ENCODE measurements at places on chromosomes 4 and X.

- DNase-seq = no peak
These were observed 71.4 kb downstream of the AREG start for GRCh38 chr4:74516303-74516702.

DNA sequence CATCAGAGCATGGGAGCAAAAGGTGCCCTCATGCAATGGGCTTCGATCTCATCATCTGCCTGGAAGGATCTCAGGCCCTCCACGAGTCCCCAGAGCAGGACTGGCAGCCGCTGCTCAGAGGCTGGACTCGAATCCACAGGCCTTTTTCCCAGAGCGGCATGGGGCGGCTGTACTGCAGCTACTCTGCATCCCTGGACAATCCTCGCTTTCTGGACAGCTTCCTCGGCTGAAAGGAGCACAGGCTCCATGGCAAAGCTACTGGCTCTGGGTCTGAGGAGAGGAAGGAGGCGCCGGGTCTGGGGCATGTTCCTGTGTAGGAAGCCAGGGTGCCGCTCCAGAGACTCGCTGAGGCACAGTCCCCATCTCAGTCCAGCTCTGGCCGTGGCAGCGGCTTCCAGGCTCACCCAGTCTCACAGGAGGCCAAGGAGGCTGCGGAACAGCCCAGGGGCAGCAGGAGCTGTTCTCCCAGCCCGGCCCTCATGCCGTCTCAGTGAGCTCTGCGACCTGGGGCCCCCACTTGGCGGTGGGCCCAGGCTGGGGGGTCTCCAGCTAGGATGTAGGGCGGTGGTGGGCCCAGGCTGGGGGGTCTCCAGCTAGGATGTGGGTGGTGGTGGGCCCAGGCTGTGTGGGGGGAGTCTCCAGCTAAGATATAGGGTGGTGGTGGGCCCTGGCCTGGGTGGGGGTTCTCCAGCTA lies 2.7 kb upstream of the SPON2 start:
- DNase-seq = no peak

DNA sequence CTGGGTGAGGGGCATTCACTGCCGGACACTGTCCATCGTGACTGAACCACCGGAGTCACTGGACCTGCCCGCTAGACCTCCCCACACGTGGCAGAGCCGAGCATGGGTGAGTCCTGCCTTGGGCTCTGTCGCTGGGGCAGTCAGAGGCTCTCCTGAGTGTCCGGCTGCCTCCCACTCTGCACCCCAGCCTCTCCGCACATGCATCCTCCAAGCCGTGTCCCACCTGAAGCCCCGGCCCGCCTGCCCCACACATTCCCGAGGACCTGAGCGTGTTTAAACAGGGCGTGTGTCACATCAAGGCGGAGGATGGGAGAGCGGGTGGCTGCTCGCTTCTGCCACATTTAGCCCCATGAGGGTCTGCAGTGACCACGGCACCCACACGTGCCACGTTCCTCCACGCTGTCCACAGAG lies 4.7 kb downstream of the CPLX1 start:
- DNase-seq = no peak

- peak; percentile 36 for DNase-seq
These were observed 106.0 kb upstream of the PLAC1 start for GRCh38 chrX:134764202-134764785.

DNA sequence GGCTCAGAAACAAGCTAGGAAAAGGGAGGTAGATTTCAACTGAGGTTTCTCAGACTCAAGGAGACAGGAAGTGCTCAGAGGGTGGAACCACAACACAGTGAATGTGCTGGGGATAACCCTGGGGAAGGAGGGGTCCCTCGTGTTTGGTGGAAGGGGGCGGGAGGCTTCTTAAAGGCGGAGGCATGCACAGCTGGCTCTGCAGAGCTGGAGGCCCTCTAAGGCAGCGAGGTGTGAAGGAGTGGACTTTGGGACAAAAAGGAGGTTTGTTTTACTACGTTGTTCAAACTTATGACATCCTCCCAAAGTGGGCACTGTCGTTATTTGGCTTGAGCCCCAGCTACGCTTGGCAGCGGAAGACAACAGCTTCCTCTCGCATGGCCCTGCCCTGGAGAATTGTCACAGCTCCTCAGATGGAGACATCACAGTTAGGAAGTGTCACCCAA lies 21.7 kb upstream of the MTM1 start:
- no peak for DNase-seq

DNA sequence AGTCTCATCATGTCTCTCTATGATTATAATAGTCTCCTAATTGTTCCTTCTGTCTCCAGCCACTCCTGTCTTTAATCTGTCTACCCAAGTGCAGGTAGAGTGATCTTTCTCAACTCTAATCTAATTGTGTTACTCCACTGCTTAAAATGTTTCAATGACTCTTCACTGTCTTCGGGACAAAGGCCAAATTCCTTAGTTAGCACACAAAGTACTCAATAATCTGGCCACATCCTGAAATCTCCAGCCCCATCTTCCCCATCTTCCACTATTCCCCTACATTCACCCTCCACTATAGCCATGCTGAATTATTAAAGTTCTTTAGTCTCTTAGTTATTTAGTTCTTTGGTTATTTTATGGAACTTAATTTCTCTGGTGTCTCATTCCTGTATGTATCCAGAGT lies 353.3 kb downstream of the OPHN1 start:
- no peak for DNase-seq

DNA sequence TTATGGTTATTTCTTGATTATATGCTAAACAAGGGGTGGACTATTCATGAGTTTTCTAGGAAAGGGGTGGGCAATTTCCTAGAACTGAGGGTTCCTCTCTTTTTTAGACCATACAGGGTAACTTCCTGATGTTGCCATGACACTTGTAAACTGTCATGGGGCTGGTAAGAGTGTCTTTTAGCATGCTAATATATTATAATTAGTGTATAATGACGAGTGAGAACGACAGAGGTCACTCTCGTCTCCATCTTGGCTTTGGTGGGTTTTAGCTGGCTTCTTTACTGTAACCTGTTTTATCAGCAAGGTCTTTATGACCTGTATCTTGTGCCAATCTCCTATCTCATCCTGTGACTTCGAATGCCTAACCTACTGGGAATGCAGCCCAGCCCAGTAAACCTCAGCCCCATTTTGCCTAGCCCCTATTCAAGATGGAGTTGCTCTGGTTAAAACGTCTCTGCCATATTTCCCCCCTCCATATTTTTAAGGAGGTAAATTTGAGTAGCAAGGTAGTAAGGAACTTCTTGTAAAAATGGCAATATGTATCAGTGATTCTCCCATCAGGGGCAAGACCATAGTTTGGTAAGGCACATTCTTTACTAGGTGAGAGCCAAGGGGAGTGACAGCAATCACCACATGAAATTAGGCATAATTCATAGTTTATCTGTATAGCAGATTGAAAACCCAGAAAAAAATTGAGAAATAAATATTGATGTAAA lies 2.6 kb downstream of the CXCL2 start:
- DNase-seq = no peak

DNA sequence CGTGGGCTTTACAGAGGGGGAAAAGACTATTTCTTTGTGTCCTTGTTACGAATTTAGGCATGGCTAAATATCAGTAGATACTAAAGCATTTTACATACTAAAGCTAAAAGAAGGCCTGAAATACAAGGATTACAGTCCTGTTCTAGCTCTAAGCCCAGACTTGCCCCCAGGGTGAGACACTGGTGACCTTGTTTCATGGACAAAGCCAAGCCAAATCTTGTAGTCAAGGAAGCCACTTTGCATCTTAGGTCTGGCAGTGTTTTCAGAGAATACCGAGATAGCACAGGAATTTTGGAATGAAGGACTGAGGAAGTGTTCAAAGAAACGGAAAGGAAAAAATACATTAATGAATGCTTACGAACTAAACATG lies 733 bp upstream of the G3BP2 start:
- no peak for DNase-seq

GRCh38 chr4:53490965-53491622 lies 100.2 kb downstream of the LNX1 start:
- DNase-seq = no peak

DNA sequence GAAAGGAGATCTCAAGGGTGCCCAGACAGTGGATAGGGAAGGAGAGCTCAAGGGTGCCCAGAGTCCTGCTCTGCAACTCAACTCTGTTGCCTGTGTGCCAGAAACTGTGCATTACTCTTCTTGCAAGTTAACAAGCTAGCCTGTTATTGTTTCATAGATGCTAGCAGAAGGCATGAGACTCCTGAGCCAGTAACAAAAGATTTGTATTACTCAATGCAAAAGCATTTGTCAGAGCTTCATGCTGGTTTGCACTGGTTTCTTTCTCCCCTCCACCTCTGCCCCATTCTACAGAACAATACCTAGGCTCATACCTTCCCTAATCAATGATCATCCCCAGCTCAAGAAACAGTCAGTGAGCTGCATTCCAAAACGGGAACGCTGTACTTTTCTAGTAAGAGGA lies 124.5 kb upstream of the NEIL3 start:
- DNase-seq = no peak

- no peak for DNase-seq
These were observed 119.6 kb downstream of the GATB start for GRCh38 chr4:151641167-151641566.

DNA sequence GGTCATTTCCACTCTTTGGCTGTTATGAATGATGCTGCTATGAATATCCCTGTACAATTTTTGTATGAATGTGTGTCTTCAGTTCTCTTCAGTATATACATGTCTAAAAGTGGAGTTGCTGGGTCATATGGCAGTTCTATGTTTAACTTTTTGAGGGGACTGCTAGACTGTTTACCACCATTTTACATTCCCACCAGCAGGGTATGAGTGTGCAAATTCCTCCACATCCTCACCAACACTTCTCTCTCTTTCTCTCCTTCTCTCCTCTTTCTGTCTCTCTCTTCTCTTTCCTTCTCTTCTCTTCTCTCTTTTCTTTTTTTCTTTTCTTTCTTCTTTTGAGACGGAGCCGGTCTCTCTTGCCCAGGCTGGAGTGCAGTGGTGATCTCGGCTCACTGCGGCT lies 7.8 kb downstream of the WWC2 start:
- no peak for DNase-seq

GRCh38 chr4:106707776-106708463 lies 328.2 kb downstream of the DKK2 start:
- DNase-seq = no peak

DNA sequence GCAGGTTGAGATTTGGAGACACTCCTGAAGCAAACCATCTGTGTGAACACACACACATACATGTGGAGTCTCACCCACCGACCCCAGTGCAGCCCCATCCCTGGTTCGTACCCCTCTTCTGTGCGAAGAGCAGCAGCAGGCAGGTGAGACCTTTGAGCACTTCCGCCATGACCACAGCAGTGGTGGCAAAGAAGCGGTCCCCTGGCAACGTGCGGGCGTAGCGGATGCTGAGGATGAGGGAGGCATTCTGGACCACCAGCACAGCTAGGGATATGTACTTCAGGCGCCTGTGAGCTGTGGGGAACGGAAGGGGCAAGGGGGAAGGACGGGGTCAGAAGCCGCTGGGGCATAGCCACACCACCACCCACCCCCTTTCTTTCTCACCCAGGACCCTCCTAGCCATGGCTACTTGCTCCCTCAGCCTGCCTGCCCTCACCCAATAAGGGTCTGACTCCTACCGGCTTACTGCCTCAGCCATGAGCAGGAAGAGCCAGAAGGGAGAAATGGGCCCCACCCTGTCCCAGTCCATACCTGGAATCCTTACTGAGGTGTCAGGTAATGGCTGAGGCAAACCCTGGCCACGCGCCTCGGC lies 1.6 kb downstream of the SLC35A2 start:
- no peak for DNase-seq

- DNase-seq = no peak
These were observed 502.7 kb upstream of the SMIM31 start for GRCh38 chr4:164251257-164251656.

DNA sequence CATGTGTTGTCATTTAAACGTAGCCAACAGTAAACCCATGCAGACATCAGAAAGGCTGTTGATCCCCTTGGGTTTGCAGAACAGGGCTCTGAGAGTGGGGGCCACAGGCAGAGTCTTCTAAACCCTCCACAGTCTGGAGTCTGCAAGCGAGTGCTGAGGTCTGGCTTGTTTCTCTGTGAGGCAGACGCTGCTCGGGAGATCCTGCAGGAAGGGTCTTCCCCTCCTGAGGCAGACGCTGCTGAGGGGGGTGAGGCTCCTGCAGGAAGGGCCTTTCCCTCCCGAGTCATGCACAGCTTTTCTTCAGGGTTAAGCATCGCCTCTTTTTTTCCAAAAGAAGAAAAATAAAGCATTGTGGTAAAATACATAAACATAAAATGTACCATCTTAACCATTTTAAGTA lies 17.1 kb upstream of the PDE6B start:
- DNase-seq = no peak

DNA sequence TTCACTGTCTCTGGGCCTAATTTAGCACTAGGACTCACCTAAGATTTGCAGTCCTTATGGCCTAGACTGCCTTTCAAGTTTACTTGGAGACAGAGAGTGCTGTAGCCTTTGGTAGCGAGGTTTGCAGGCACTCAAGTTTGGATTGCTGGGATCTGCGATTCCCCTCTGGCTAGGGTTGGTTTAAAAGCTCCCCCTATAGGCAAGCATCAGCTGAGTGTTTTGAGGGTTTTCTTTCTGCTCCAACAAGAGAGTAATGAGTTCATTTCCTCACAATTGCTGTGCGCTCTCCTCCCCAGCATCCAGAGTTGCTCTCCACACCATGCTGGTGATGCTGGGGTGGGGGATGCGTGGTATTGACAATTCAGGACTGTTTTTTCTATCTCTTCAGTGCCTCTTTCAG lies 206.9 kb downstream of the GLUD2 start:
- no peak for DNase-seq

GRCh38 chrX:40984962-40985361 lies 100.3 kb upstream of the USP9X start:
- no peak for DNase-seq

- no peak for DNase-seq
These were observed 22.1 kb upstream of the NDNF start for GRCh38 chr4:121094297-121094966.

- DNase-seq = no peak
These were observed 78.6 kb upstream of the BOD1L1 start for GRCh38 chr4:13706120-13706519.

GRCh38 chr4:15914736-15915135 lies 23.8 kb downstream of the FGFBP1 start:
- DNase-seq = no peak

GRCh38 chr4:112954286-112954685 lies 95.2 kb upstream of the ANK2 start:
- no peak for DNase-seq

GRCh38 chr4:166527500-166527899 lies 654.5 kb downstream of the TLL1 start:
- no peak for DNase-seq

DNA sequence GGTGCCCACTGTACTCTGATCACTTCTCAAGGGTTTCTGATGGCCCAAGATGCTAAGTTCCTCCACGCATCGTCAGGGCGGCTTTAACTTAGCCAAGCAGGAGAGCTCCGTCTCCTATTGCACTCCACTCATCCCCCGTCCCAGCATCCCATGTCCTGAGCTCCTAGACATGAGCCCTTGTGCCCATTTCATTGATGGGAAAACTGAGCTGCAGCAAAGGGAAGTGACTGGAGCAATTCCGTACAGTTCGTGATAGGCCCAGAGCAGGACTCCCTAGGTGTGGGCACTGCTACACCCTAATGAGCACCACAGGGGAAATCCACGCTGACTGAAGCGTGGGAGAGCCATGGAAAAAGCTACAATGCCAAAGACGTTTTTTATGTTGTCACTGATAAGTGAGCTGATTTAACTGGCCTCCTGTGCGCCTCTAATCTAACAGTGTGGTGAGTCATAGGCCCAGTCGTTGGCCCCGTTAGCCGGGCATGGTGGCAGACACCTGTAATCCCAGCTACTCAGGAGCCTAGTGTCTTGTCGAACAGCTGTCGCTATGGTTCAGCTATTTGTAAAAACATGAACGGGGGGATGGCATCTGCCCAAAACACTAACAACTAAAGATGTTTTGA lies 14.9 kb downstream of the NSDHL start:
- no peak for DNase-seq

Data from DMS 273 treated with DMSO at 0.1 percent for 48 hours (cell line).